ENCODE measurements at places on chromosomes 6 and 20. TPM values are rescaled to one million over a fixed set of nuclear protein-coding genes. Genes with fewer than 3 reads are reported as not detected.

The HUS1B gene
- total RNA-seq: 0.49 TPM

The FYN gene
- total RNA-seq: 31.5 TPM

The CALHM4 gene
- not detected for total RNA-seq

The COL12A1 gene
- 29.8 TPM for total RNA-seq

The GPR63 gene
- 0.51 TPM for total RNA-seq

The FAM50B gene
- total RNA-seq: 5.6 TPM

The DYNLT2 gene
- 0.56 TPM for total RNA-seq

The PPIL6 gene
- 2.0 TPM for total RNA-seq

The HNF4A gene
- total RNA-seq: not detected

The CLVS2 gene
- 0.14 TPM for total RNA-seq

The MROH8 gene
- 1.2 TPM for total RNA-seq

The TAF8 gene
- 20.2 TPM for total RNA-seq

The SMIM13 gene
- 8.7 TPM for total RNA-seq

The HAO1 gene
- not detected for total RNA-seq

The WFDC10B gene
- not detected for total RNA-seq

The SLC52A3 gene
- 0.42 TPM for total RNA-seq

The WFDC2 gene
- 4.9 TPM for total RNA-seq

The ADAT2 gene
- total RNA-seq: 4.9 TPM

The OR2J3 gene
- not detected for total RNA-seq

The BRD2 gene
- 103 TPM for total RNA-seq

The MSH5 gene
- 12.6 TPM for total RNA-seq

The CCND3 gene
- 75.5 TPM for total RNA-seq

The SNX21 gene
- 23.2 TPM for total RNA-seq

The FRMD1 gene
- 0.07 TPM for total RNA-seq

The DEFB124 gene
- total RNA-seq: not detected

The TRIM15 gene
- total RNA-seq: not detected

The THEMIS gene
- total RNA-seq: not detected

The NKAPL gene
- 0.56 TPM for total RNA-seq

The GSTA2 gene
- total RNA-seq: not detected

The DDX43 gene
- 0.07 TPM for total RNA-seq

The ZNF184 gene
- total RNA-seq: 2.6 TPM

The RAET1G gene
- 30.8 TPM for total RNA-seq

The HSPA1L gene
- 0.14 TPM for total RNA-seq

The CALHM6 gene
- total RNA-seq: 2.4 TPM

The DLL1 gene
- total RNA-seq: 31.3 TPM

The ZC3H12D gene
- total RNA-seq: not detected

The MBOAT1 gene
- 1.8 TPM for total RNA-seq

Data from airway epithelial cell (primary cell).